ENCODE measurements at places on chromosomes 1 and 21. TPM values are rescaled to one million over a fixed set of nuclear protein-coding genes. Genes with fewer than 3 reads are reported as not detected.

Gene TOE1
- 25.3 TPM for total RNA-seq

DNA sequence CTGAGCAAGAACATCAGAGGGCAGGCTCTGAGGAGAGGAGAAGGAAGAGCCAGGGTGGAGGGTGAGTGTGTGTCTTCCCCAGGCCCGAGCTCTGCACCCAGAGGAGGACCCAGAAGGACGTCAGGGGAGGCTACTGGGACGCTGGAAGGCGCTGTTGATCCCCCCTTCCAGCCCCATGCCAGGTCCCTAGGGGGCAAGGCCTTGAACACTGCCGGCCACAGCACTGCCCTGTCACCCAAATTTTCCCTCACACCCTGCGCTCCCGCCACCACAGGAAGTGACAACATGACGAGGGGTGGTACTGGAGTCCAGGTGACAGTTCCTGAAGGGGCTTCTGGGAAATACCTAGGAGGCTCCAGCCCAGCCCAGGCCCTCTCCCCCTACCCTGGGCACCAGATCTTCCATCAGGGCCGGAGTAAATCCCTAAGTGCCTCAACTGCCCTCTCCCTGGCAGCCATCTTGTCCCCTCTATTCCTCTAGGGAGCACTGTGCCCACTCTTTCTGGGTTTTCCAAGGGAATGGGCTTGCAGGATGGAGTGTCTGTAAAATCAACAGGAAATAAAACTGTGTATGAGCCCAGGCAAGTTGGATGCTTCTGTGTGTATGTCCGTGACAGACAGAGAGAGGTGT lies 17.1 kb downstream of the BCAN start:
- H3K27ac ChIP-seq = peak overlapping the region; percentile 7
- no peaks in the 10 kb centered on the region for H3K36me3 ChIP-seq
- no peak for DNase-seq
- peaks cover 79% of the 10 kb centered on the region for H3K4me1 ChIP-seq
- no peak overlapping the region for H3K4me3 ChIP-seq
- peaks cover 33% of the 10 kb centered on the region for H3K27me3 ChIP-seq

GRCh38 chr1:248688527-248689298 lies 13.9 kb downstream of the OR14I1 start:
- H3K27me3 ChIP-seq = peaks cover 1% of the 10 kb centered on the region
- H3K36me3 ChIP-seq = peaks cover 1% of the 10 kb centered on the region
- H3K4me1 ChIP-seq = peaks cover 37% of the 10 kb centered on the region
- peak overlapping the region; percentile 44 for H3K4me3 ChIP-seq
- no peak for DNase-seq

GRCh38 chr1:232553809-232554208 lies 76.1 kb downstream of the SIPA1L2 start:
- H3K4me1 ChIP-seq = no peaks in the 10 kb centered on the region
- no peak overlapping the region for H3K27ac ChIP-seq
- H3K4me3 ChIP-seq = no peak overlapping the region
- H3K36me3 ChIP-seq = no peaks in the 10 kb centered on the region
- DNase-seq = no peak

DNA sequence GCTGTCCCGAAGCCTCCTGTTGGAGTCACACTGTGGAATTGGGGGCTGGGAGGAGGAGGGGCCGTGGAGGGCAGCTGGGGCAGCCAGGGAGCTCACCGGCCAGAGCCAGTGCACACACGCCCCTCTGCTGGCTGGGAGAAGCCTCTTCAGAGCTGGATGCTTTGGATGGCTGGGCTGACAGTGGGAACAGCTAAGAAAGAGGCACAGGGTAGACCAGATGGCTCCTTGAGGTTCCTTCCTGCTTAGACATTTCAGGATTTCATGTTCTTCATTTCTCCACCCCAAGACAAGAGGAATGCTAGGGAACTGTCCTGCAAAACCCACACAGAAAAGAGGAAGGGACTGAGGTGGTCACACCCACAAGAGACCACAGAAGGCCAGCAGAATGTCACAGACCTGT lies 254.8 kb upstream of the VAMP3 start:
- H3K27ac ChIP-seq = no peak overlapping the region
- DNase-seq = no peak
- H3K27me3 ChIP-seq = peaks cover 7% of the 10 kb centered on the region
- no peak overlapping the region for H3K4me3 ChIP-seq
- H3K36me3 ChIP-seq = no peaks in the 10 kb centered on the region
